NCI-H1105 treated with DMSO at 0.1 percent for 48 hours (cell line): ENCODE measurements at places on chromosomes 7 and 10.

GRCh38 chr7:86943447-86943846 is 116.0 kb downstream of the ELAPOR2 start:
- no peak for DNase-seq

DNA sequence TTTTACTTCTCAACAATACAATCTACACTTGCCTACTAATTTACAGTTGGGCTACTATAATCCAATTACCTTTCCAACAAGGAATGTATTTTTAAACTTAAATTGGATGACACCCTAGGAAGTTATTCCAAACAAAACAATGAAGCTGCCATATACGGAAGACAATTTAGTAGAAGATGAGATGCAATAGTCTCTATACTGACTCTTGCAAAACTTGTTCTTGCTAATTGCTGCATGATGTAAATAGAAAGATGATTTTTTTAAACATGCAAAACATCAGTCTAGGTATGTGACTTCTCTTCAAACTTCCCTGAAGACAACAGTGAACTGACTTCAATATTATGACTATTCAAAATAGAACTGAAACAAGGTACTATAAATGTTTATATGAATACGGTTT is 17.6 kb downstream of the NT5C3A start:
- DNase-seq = no peak

GRCh38 chr10:49285232-49285631 is 13.7 kb upstream of the C10orf71 start:
- no peak for DNase-seq

DNA sequence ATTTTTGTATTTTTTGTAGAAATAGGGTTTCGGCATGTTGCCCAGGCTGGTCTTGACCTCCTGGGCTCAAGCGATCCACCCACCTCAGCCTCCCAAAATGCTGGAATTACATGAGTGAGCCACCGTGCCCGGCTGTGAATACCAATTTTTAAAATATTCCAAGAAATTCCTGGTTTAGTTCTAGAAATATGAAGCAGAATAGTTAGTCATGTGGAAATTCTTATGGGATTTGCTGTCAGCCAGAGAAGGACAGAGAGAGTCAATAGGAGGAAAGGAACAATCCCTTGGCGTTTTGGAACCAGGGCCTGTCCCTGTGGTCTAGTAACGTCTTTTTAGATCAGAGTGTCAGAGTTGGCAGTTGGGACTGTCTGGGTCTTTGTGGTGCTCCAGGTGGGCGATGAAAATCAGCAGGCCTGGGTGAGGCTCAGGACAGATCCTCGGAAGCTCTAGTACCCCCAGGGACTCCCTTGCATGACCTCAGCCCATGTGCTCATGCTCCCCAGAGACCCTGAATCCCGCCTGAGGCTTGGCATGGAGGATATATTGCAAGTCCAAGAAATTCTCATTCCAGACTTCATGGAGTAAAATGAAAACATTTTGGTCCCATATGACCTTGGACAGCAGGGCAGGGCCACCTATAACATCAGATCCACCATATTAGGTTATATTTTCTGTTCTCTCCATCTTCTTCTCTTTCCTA is 7.8 kb downstream of the NODAL start:
- no peak for DNase-seq

- no peak for DNase-seq
Measured at GRCh38 chr10:72318418-72319262, 36.1 kb downstream of the DNAJB12 start.
